ENCODE measurements at places on chromosomes 3 and 15.

- DNase-seq, result no peak
Observed at GRCh38 chr3:1442271-1442670, 349.4 kb downstream of the CNTN6 start.

- DNase-seq, result no peak
Observed at GRCh38 chr15:60116456-60117089, 112.5 kb downstream of the FOXB1 start.

DNA sequence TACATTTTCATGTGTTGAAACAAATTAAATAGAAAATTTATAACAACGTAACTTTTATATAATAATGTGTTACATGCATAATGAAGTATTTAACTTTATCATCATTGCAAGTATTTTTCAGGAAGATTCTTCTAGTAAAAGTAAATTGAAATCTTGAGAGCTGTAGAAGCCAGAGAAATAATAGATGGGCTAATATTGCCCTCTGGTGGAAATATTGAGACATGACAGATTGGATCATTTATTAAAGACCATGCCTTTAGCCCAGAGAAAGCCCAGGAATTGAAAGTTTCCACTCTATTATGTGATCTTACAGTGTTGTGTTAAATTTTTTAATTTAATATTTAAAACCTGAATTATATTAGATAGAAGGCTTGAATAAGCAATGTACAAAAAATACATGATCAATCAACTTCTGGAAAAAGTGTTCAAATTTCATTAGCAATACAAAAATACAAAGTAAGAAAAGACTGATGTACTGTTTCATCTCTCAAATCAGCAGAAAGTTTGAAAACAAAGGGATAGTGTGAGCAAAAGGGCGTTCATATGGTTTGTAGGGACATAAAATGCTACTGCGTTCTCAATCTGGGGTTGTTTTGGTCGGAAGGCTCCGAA lies 52.7 kb upstream of the SPTSSB start:
- peak; percentile 25 for DNase-seq

DNA sequence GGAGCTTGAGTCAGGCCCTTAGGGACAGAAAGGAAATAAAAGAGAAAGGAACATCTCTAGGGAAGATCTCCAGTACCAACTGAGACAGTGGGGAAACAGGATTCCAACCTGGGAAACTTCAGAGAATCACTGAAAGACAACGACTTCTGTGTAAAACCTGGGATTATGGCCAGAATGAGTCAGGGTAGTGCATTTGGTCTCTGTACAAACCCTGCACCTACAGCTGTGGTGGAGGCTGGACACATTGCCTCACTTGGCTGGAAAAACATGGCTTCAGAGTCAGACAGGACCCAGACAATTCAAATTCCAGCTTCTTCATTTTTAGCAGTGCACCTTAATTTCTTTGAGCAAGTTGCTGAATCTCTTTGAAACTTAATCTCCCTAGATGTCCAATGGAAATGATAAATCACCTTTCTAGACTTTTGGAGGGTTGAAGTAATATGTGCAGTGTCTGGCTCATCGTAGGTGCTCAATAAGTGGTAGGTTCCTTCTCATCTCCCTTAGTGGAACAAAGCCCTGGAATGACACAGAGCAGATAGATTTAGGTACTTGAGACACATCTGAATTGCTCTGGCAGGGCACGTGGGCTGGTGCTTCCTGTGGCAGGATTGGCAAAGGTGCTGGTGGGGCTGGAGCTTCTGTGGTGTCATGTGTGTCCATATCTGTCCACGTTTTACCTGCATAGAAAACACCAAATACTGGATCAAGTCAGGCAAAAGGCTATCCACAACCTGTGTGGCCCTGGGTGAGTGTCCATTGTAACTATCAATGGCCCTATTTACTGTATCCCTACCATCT lies 6.1 kb upstream of the CLSTN2 start:
- DNase-seq, result no peak

DNA sequence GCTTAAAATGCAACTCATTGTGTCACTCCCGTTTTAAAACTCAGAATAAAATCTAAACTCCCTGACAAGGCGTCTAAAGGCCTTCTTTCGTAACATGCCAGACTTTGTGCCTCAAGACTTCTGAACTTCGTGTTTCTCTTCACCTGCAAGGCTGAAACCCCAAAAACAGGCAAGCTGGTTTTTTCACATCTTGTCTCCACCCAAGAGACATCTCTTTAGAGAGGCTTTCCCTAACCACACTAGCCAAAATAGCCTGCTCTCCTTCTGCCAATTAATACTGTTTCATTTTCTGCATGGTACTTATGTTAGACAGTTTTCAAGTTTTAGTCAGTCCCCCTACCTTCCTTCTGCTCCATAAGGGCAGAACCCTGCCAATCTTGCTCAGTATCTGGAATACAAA lies 41.6 kb downstream of the RAF1 start:
- no peak for DNase-seq

DNA sequence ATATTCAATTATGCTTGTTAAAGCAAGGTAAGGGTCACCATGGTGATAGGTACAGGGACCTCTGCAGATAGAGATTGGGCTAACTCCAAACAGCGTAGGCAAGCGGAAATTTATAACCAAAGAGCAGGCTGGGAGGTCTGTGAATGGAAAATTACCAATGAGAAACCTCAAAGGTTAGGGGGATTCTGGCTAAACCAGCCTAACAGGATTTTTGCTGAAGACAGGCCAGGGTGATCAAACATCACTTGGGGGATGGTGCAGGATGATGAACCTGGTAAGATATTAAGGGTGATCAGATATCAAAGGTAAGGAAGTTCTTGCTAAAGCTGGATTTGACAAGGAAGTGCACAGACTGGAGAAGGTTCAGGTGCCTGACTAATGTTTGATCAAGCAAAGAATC lies 35.3 kb upstream of the SNRPN start:
- DNase-seq, result no peak

- DNase-seq, result peak; percentile 75
Observed at GRCh38 chr3:105598042-105598796, 231.5 kb downstream of the ALCAM start.

- no peak for DNase-seq
Observed at GRCh38 chr3:65901226-65901625, 137.5 kb downstream of the MAGI1 start.

GRCh38 chr3:42491881-42492507 lies 10.4 kb upstream of the VIPR1 start:
- no peak for DNase-seq

DNA sequence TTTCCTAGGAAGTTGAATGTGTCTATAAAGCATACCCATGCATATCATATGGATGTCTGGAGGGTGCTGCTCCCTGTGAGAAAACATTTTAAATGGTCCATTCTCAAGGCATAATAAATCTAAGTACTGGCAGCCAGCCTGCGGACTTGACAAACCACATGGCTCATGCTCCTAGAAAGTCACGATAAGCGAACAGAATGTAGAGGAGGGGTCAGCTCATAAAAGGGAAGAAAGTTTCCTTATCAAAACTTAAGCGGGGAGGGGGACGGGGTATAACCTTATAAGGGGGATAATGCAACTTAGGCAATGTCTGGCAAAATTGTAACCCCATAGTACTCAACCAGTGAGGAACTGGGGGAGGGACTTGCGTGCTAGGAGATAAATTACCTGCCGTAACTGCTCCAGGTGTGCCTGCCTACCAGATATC lies 159.8 kb upstream of the LMCD1 start:
- no peak for DNase-seq

DNA sequence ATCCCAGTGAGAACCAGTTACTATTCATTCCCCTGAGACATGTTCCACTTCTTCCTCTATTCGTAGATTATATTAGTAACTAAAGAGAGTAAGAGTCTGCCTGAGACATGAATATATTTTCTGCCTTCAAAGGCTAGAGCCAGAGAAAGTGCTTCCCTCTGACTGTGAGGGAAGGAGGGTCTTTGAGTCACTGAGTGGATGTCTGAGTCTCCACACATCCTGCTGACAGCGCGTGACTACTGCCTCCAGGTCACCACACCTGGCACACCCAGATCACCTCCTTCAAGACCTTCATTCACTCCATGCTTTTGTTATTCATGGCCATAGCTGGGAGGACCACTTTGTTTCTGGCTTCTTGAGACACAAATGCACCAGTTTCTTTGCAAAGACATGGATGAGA lies 135.6 kb downstream of the SOX2 start:
- no peak for DNase-seq

DNA sequence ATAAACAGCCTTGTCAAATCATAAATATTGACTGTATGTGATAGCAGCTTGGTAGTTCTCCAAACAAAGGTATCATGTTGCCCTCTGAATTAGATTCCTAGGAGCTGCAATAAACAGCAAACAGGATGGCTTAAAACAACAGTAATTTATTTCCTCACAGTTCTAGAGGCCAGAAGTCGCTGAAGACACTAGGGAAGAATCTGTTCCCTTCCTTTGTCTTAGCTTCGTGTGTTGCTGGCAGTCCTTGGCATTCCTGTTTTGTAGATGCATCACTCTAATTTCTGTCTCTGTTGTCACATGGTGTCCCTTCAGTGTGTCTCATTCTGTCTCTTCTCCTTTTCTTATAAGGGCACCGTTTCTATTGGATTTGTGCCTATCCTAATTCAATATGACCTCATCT lies 679.3 kb downstream of the OTOL1 start:
- DNase-seq, result no peak

DNA sequence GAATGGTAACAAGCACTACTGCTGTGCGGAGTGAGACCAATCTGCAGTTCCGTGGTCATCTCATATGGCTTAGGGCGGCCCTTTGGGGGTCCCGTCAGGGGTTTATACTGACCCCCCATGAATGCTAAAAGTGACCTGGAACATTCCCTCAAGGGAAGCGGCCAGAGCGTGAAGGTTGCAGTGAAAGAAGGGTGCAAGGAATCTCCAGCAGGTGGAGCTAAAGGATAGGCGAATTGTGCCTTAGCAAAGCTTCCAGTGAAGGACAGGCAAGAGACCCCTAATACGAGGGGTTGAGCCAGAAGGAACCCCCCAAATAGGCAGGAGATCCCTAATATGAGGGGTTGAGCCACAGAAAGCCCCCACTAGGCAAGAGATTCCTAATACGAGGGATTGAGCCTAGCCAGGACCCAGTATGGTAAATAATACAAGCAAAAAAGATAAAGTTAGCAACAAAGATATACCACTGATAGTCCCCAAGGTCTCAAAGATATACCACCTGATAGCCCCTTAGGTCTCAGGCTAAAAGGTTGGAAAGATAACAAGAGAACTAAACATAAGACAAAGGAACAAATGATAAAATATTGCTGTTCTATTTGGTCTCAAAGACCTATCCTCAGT lies 32.8 kb downstream of the ZNF589 start:
- DNase-seq, result peak; percentile 55
